ENCODE measurements at places on chromosomes 4 and X. TPM values are rescaled to one million over a fixed set of nuclear protein-coding genes. Genes with fewer than 3 reads are reported as not detected.

The TEX13B gene
- total RNA-seq: not detected

The WAS gene
- 105 TPM for total RNA-seq

The HAND2 gene
- total RNA-seq: not detected

DNA sequence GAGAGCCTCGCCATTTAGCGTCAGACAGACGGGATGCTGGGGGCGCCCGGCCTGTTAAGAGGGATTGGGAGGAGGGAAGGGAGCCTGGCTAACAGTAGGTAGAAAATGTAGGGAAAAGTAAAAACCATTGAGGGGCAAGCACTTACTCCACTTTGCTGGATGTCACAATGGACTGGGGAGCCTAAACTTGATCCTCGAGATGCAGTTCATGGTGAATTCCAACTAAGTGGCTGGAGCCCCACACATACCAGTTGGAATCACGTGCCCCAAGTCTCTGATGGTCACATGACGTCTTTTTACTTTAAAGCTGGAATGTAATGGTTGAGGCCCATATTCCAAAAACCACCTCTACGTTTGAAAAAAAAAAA, 1.5 kb downstream of the PLS3 start:
- H3K27ac ChIP-seq: no peak overlapping the region
- H3K4me3 ChIP-seq: no peak overlapping the region
- no peak for DNase-seq
- H3K4me1 ChIP-seq: peaks cover 2% of the 10 kb centered on the region
- peaks cover 21% of the 10 kb centered on the region for H3K27me3 ChIP-seq
- H3K36me3 ChIP-seq: no peaks in the 10 kb centered on the region

DNA sequence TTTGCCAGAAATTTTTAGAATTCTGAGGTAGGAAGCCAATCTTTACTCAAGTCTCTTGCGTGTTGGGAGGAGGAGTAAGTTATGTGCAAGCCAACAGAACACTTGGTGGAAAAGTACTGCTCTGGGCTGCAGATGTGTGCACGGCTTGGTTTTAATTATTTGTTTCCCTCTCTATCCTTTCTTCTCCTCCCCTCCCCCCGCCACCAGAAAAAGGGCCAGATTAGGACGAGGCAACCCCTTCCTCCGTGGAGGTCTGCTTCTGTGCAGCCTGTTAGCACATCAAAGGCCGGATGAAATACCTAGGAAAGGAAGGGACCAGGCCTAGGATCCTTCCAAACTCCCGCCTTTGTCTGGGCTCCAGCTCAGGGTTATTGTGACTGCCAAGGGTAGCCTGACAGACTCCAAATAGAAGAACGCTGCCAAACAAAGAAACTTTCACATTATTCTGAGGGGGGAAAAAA, 1.0 kb upstream of the PGRMC1 start:
- H3K4me1 ChIP-seq: peaks cover 14% of the 10 kb centered on the region
- peak overlapping the region; percentile 92 for H3K4me3 ChIP-seq
- H3K27me3 ChIP-seq: peaks cover 6% of the 10 kb centered on the region
- DNase-seq: no peak
- H3K36me3 ChIP-seq: no peaks in the 10 kb centered on the region
- peak overlapping the region; percentile 24 for H3K27ac ChIP-seq

DNA sequence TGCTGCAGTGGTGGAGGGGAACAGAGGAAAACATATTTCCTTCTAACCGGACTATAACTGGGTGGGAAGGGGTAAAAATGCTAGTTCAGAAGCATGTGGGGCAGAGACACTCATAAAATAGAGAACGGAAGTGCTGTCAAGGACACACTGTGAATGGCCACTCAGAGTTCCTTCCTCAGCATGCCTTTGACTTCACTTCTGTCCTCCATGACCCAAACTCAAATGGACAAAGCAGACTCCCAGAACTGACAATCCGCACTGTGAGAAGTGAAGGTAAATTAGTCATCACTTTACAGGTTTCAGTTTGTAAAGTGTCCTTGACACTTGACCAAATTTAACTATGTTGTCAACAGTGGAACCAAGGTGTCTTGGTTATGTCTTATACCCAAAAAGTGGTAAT, 30.2 kb upstream of the ELF2 start:
- H3K4me1 ChIP-seq: no peaks in the 10 kb centered on the region
- no peak overlapping the region for H3K27ac ChIP-seq
- no peak for DNase-seq
- H3K4me3 ChIP-seq: no peak overlapping the region
- H3K36me3 ChIP-seq: peaks cover 2% of the 10 kb centered on the region
